ENCODE measurements at places on chromosomes 1 and 21.

- DNase-seq: no peak
These were observed 83.1 kb upstream of the KLHDC7A start for GRCh38 chr1:18397641-18398040.

- DNase-seq: no peak
These were observed 47.4 kb downstream of the S100B start for GRCh38 chr21:46557469-46557868.

DNA sequence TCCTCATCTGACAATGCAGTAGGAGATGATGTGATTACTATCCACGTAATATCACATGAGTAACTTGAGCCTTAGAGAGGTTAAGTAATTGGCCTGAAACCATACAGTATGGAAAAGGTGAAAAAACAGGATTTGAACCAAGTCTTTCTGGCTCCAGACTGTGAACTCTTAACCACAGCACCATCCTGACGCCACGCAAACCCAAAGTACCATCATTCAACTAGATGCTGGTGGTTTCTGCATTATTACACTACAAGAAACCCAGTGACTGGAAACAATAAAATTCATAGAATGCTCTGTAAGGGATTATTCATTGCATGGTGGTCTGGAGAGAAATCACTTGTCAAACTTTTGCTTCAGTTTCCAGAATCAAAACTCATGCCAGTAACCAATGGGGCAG is 90.7 kb downstream of the MAB21L3 start:
- no peak for DNase-seq

GRCh38 chr21:45581322-45581712 is 39.1 kb upstream of the SLC19A1 start:
- DNase-seq: no peak

DNA sequence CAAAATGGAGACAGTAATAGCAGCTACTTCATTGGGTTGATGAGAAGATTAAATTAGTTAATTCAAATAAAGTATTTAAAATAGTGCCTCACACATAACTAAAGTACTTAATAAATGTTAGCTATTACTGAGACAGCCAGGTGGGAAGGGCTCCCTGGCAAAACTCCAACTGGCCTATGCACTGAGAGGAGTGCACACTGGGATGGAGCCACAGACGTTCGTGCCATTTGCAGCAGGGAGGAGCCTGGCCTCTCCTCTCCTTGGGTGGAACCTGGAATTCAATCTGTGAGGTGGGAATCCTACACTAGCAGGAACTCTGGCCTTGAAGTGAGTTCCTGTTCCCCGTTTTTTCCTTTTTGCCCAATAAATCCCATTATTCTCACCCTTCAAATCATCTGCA is 28.1 kb downstream of the SLC5A9 start:
- no peak for DNase-seq

- DNase-seq: no peak
These were observed 348.8 kb downstream of the HHAT start for GRCh38 chr1:210677533-210677932.

DNA sequence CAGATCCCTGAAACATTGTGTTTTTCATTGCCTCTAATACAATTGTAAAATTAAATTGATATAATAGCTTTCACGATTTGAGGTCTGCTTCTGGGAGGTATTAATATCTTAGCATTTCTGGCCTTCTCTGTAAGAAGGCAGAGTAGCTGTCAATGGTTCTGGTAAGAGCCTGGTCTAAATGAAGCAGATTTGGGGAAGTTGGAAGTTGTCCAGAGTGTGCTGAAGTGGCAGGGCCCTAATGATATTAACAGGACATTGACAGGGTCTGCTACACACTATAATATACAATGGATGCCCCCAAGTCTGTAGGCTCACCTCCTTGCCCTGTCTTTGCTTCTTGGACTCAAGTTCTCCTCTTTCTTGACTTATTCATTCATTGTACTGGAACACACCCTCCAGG is 99.5 kb downstream of the C4BPA start:
- DNase-seq: no peak

DNA sequence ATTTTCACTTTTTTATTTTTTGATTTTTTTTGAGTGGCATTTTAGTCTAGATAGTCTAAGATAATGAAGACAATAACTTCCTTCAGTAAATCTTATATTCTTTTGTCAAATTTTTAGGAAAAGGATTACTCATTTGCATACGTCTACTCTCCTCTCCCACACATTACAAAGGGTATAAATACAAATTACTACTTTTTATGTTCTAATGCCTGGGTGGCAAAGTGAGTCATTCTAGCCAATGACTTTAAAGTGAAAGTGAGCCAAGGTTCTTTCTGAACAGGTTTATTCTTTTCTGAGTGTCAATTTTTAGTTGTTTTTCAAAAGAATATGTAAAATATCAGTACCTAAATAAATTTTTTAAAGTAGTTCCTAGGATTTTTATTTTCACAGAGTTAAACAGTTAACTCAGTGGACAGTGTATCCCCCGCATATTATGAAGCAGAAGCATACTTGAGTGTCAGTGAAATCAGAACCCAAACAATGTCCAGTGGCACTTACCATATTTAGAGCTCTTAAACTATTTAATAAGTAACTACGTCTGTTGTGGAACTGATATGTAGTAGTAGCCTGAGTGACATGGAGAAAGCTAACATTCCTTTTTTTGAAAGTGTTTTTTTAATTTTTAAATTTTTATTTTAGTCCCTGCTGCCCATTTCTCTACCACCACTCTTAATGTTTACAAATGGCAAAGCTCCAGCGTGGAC is 141.7 kb downstream of the PHTF1 start:
- DNase-seq: no peak

DNA sequence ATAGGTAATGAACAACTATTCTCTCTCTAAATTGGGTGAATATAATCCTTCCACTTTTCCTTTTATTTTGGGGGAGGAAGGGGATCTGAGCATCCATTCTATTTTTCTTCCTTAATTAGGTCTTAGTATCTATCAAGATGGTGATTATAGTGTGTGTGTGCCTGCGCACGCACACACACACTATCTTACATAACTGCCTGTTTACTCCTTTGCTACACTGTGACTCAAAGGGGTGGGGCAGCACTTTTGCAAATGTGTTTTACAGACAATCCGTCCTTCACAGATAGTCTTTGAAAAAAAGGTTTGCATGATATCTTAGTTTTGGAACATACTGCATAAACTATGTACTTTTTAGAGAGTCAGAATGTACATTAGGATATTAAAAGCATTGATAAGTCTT is 191.5 kb downstream of the SDCCAG8 start:
- no peak for DNase-seq

DNA sequence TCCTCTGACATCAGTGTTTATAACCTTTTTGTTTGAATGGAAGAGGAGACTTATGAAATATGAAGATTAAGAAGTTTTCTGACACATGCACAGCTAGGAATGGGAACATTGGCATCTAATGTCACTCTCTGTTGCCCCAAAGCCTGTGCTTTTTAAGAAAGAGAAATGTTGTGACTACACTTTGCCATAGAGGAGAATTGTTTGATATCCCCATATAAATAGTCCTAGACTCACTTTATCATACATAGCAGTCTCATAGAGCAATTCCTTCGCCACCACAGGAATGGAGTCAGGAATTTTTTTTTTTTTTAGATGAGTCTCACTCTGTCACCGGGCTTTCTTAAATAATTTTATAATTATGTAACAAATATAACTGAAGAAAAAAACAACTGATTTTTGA is 1.5 kb downstream of the KRTAP21-3 start:
- DNase-seq: no peak

DNA sequence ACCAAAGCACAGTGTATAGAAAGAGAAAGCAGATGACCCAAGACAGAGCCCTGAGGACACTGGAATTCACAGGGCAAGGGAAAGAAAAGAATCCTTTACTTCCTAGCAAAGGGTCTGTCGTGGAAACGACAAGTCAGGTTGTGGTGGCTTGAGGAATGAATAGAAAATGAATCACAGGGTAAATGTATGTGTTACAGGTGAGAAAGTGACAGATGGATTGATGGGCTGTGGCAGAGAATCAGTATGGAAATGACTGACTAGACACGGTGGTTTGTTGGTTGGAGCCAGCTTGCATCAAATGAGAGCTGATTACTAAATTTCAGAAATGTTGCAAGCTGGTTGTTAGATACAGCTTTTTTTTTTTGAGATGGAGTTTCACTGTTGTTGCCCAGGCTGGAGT is 46.9 kb downstream of the PTP4A2 start:
- DNase-seq: no peak
